ENCODE measurements at places on chromosomes 11 and 22.

- no peak for DNase-seq
Measured at GRCh38 chr11:100778166-100778785, 91.2 kb downstream of the ARHGAP42 start.

DNA sequence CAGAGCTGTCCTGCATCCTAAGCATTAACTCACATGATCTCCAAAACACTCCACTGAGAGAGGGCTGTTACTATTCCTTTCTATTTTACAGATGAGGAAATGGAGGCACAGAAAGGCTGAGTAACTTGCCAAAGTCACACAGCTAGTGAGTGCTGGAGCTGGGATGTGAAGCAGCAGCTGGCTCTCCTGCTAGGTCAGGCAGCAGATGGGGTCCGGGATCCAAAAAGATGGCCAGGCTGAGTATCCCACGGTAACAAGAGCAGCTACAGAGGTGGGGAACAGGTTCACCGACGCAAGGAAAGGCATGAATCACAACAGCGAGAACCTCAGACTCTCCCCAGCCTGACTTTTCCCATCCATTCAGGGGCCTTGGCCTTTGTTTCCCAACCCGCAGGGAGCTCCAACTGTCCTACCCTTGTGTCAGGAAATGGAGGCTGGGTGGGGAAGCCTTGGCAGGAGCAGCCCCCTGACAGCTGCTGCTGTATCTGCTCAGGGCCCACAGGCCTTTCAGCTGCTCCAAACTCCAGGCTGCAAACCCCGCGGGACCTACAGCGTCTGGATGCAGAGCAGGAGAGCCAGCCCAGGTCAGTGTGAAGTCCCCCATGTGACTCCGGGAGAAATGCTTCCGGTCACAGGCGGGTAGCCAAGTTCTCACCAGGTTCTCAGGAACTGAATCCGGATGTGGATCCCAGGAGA, 29.5 kb downstream of the DKK3 start:
- no peak for DNase-seq

DNA sequence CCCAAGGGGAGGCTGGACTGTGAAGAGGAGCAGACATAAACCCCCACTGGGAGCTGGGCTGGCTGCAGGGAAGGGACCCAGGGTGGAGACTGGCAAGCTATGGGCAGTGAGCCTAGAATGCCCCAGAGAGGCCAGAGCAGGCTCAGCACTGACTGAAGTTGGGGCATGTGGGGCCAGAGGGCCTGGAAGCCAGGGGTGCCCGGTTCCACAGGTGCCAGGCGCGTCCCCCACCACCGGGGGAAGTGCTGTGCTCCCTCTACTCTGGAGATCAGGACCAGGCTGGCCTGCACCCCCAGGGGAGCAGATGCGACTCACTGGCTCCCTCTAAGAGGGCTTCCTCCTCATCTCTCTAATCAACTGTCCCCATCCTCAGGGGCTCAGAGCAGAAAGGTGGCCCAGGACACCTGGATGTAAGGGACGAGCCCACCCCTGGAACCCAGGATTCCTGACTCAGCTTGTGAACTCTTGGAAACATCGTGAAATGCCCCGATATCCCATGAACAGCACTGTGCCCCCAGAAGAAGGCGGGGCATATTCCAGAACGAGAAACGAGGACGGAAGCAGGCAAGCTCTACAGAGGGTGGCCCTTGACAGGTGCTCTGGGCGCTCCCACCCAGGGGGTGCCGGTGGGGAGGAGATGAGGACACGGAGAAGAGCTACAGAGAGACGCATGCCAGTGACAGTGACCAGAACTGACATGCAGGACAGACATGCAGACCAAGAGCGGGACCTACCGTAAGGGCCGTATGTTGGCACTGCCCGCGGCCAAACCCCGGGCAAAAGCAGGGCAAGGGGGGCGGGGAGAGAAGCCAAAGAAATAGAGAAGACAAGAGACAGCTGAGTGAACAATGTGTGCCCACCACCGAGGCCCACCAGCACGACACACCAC, 20.4 kb downstream of the MAFF start:
- no peak for DNase-seq

- no peak for DNase-seq
Measured at GRCh38 chr22:28920757-28921584, 37.6 kb downstream of the ZNRF3 start.

DNA sequence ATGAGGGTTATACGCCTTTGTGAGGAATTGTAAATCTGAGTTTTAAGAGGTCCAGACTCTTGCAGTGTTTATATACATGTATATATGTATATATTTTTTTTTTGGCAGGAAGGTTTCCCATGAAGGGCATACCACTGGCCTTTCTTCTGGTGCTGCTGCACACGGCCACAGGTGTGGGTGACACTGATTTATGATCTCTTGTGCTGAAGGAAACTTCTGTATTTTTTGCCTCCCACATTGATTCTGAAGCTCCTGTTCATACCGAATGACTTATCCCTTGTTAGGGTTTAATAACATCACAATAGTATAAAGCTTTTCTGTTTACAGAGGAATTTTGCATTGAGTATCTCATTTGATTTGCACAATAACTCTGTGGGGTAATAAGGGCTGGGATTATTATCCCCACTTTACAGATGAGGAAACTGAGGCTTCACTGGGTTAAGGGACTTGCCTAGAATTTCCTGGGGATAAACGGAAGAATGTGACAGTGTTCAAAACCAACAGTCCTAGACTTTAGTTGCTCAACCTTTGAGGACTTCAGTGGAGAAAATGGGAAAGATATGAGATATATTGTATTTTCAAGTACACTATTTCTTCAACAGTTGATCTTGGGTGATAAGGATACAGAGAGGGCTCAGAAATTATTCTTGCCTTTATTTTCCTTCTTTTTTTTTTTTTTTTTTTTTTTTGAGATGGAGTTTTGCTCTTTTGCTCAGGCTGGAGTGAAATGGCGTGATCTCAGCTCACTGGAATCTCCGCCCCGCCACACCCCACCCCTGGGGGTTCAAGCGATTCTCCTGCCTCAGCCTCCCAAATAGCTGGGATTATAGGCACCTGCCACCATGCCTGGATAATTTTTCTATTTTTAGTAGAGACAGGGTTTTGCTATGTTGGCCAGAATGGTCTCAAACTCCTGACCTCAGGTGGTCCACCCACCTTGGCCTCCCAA, 70.1 kb downstream of the MICAL2 start:
- no peak for DNase-seq

DNA sequence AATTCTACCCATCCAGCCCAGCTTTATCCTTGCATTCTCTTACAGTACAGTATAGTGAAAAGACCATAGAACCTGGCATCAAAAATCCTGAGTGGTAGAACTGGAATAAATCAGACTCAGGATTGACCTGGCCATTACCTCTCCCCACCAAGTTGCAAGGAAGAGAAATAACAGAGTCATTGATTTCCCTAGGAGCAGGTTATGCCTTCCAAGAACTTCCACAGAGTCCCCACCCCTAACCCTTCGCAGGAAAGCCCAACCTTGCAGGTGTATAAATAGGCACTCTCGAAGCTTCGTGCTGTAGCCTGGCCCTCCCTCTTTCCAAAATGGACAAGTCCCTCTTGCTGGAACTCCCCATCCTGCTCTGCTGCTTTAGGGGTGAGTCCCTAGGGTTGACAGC, at the start of gene PATE1:
TSS of gene PATE1 (plus strand) at position 301 of the 400 bp plus-strand sequence. CDS start at position 327, 26 bp downstream.
- DNase-seq: no peak

- no peak for DNase-seq
Measured at GRCh38 chr11:61545341-61545740, 35.5 kb downstream of the SYT7 start.

- no peak for DNase-seq
Measured at GRCh38 chr11:57746920-57747319, 4.7 kb downstream of the BTBD18 start.

- DNase-seq: no peak
Measured at GRCh38 chr22:46635756-46636155, 15.6 kb downstream of the GRAMD4 start.

GRCh38 chr22:35132568-35132967, 66.6 kb downstream of the ISX start:
- DNase-seq: no peak

GRCh38 chr11:116972691-116973090, 125.5 kb downstream of the SIK3 start:
- no peak for DNase-seq

DNA sequence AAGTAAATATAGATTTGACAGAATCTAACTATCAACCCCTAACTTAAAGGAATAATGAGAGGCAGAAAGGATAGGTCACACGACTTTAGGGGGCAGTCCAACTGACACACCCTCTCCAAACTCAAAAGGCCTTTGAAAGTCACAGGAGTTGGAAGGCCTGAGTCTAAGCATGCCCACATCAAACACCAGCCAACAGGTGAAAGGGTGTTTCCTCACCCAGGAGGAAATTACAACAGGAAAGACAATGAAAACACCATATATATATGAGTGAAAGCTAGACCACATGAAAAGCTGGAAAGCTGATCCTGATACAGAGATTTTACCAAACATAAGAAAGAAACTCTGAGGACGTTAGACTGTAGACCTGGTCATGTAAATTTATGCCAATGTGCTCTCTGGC, 10.5 kb upstream of the DEPDC7 start:
- DNase-seq: no peak

GRCh38 chr11:69234740-69235710, 58.9 kb upstream of the MYEOV start:
- DNase-seq: no peak

- DNase-seq: no peak
Measured at GRCh38 chr11:73326929-73327811, 19.1 kb downstream of the ARHGEF17 start.

GRCh38 chr11:75063741-75064314, 32.8 kb downstream of the OR2AT4 start:
- DNase-seq: no peak

GRCh38 chr22:47395481-47395880, 633.0 kb downstream of the TBC1D22A start:
- no peak for DNase-seq

GRCh38 chr22:21866833-21867527, 465 bp downstream of the MAPK1 start:
- no peak for DNase-seq

DNA sequence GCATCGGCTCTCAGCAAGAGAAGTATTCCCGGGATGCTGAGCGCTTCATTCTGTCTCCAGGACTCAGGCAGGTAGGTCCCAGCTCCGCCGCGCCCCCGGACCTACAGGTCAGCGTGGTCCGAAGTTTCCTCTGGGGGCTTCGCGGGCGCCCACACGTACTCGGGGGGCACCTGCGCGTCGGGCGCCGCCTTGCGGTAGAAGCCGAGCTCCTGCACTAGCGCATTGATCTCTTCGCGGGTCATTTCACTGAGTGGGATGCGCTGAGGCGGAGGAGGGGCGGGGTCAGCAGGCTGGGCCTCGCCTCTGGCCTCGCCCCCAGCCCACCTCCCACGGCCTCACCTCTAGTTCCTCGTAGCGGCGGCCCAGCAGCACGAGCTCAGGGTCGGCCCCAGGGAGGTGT, 2.5 kb downstream of the SELENOM start:
- DNase-seq: no peak

- DNase-seq: no peak
Measured at GRCh38 chr22:39289533-39289932, 29.9 kb downstream of the RPL3 start.

Measured in stimulated activated CD4-positive, alpha-beta T cell treated with anti-CD3 and anti-CD28 coated beads, Interleukin-1b, Interleukin-23, amount 100 ng/mL, for 1 hour (primary cell).